ENCODE measurements at places on chromosomes 5 and 9.

- no peak for DNase-seq
These were observed 155.7 kb downstream of the NFIB start for GRCh38 chr9:14158136-14158813.

- DNase-seq = no peak
These were observed 290.6 kb downstream of the PIK3R1 start for GRCh38 chr5:68505917-68506860.

- peak; percentile 76 for DNase-seq
These were observed 1306.5 kb upstream of the CDH9 start for GRCh38 chr5:28344836-28345433.

DNA sequence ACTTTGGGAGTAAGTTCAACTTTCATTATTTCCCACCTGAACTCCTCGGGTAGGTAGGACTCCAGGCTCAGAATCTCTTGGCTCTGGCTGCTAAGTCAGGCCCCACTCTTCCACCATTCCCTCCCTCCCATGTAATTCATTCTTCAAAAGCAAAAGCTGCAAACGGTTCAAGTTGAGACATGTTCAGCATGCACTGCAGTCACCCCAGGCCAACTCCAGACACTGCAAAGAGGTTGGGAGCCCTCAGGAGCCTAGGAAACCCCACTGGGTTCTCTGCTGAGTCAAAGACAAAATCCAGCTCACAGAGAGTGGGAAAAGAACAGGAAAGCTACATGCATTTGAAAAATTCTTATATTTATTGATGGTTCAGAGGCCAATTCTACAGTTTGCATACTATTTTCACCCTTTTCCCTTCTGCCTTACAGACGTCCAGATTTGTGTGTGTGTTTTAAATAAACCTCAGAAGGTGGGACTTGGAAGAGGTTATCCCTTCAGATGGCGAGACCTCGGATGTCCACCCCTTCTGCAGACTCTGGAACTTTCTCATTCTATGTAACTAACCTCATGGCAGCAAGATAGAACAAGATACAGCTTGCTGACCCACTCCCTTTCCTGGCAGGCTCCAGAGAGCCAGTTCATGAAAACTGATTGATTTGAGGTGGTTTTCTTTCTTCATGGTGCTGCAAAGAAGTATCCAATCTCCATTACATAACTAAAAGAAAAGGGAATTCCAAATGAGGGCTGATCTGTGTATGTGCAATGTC is 65.7 kb upstream of the EQTN start:
- DNase-seq = no peak

GRCh38 chr9:128406848-128407391 is 13.7 kb upstream of the CERCAM start:
- no peak for DNase-seq

GRCh38 chr5:94245608-94246007 is 372.8 kb downstream of the KIAA0825 start:
- no peak for DNase-seq

GRCh38 chr5:127705120-127705892 is 2.1 kb downstream of the CCDC192 start:
- no peak for DNase-seq

GRCh38 chr9:99822109-99822805 is 572 bp downstream of the NR4A3 start:
- DNase-seq = no peak

DNA sequence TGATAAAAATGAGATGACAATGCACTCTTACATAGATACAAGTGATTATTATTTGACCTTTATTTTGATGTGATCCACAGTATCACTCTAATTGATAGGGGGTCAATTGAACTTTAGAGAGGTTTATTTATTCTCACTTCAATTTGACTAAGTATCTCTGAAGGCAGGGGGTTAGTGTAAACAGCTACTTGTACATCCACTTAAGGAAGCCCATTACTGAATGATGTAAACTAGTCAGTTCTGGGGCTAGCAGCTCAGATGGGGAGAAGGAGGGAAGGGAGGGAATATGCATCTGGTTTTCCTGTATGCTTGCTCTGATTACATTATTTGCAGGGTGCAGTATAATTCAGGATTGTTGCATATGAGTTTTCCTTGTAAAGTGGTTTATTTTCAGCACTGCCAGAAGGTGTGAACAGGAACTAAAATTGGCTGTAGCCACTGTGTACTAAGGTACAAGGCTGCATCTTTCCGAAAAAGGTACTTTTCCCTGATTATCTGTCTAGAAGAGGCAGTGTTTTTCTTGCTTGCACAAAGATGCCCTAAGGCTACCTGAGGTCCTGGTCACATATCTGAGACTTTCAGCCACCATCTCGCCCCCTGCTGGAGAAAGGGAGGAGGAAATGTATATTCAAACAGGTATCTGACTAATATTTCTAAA is 51.2 kb downstream of the MRPS27 start:
- DNase-seq = peak; percentile 33

DNA sequence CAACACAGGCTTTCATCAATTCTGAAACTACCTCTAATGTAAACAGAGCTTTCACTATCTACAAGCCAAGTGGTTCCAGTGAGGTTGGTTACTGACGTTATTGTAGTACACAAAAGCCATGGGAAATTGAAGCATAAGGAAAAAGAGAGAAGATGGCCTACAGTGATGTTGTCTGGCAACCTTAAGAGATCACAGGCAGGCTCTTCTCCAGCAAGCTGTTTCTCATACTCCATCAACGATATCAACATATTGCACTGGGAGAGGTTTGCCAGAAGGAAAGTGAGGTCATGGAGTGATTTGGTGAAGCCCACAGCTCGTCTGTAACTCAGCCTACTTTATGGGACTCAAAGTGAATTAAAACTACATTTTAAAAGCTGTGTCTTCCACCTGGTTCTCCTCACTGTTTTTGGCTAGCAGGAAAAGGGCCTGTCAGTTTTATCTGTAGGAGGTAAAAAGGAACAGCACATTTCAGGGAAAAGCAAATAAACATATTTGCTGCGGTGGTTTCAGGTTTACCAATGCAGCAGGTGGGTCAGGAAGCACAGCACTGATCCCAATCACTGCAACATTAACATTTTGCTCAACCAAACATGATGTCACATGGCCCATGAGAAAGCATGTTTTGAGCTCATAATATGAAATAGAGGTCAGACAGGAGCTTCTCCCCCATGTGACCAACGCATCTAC is 72.9 kb downstream of the ARSB start:
- no peak for DNase-seq

DNA sequence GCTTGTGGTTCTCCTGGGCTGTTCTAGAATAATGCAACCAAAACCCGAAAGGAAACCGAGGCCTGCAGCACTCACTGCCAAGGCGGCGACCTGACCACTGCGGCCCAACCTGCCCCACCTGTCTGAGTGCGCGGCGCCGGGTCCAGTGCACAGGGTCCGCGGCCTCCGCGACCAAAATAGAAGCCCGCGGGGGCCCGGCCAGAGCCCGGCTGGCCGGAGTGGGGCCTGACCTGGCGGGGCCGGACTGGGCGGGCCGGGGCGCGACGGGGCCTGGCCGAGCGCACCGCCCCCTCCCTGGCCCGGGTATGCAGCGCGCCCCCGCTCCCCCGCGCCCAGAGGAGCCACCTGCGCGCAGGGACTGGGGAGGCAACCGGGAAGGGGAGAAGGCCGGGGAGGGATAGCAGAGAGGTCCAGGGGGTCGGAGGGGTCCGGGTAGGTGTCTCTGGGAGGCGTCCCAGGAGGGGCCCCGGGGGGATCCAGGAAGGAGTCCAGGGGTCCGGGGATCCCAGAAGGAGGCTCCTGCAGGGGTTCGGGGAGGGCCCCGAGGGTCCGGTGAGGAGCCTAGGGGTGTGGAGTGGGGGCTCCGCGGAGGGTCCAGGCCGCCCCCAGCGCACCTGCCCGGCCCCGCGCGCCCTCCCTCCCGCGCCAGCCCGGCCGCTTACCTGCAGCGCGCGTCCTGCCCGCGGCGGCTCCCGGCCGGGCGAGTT is 503 bp downstream of the SEMA4D start:
- DNase-seq = no peak

- DNase-seq = no peak
These were observed 158.8 kb downstream of the CRB2 start for GRCh38 chr9:123514766-123515165.

DNA sequence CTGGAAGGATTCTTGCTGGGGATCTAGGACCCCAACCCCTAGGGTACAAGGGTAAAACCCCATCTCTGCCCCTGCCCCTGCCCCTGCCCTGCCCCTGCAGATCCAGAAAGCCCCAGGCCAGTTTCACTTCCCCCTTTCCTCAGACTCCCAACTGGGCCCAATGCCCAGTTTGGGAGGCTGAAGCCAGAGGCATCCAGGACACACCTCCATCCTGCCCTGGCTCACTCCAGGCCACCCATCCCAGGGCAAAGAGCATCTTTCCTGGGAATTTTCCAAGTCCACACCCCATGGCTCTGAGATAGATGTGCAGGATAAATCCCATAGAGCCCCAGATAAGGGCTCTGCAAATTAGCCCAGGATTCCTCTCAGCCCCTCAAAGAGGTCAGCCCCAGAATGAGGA is 17.4 kb downstream of the CNTFR start:
- DNase-seq = no peak

- no peak for DNase-seq
These were observed 425.3 kb upstream of the CDH6 start for GRCh38 chr5:30768056-30768690.

- DNase-seq = peak; percentile 55
These were observed 104.9 kb downstream of the CFAP90 start for GRCh38 chr5:7745882-7746610.
